ENCODE measurements at places on chromosomes 16 and 17. TPM values are rescaled to one million over a fixed set of nuclear protein-coding genes. Genes with fewer than 3 reads are reported as not detected.

DNA sequence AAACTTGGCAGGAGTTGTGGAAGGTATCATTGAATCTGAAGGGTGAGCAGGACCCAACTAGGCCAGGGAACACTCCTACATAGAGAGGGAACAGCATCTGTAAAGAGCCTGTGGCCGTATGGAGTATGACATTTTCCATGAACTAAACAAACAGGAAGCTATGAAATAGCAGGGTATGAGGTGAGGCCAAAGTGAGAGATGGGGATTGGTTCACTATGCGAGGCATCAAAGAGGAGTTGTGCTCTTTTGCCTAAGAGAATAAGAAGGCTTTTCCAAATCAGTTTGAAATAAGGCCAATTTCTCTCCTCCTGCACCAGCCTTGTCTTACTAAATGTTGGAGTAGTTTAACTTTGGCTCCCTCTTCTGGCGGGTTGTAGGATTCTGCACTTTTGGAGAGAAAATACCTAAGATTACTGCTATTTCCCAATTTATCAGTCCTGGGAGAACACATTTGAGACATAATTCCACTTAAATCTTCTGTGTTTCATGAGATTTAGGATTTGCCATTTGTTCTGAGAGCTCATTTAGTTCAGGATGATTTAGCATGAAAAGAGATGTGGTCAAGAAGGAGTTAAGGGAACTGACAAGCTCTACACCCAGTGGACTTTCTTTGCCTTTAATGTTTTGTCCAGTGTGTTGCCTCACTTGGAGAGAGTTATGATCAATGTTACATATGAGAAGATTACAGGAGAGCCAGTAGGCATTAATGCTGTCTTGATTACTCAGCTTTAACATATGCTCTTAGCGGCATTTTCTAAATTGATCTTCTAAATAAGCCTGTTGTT, 55.4 kb downstream of the TNRC6C start:
- peaks cover 15% of the 10 kb centered on the region for H3K36me3 ChIP-seq
- no peak overlapping the region for H3K4me3 ChIP-seq
- H3K4me1 ChIP-seq, result peaks cover 14% of the 10 kb centered on the region
- H3K27me3 ChIP-seq, result no peaks in the 10 kb centered on the region
- DNase-seq, result no peak

PYY gene
- not detected for total RNA-seq

DNA sequence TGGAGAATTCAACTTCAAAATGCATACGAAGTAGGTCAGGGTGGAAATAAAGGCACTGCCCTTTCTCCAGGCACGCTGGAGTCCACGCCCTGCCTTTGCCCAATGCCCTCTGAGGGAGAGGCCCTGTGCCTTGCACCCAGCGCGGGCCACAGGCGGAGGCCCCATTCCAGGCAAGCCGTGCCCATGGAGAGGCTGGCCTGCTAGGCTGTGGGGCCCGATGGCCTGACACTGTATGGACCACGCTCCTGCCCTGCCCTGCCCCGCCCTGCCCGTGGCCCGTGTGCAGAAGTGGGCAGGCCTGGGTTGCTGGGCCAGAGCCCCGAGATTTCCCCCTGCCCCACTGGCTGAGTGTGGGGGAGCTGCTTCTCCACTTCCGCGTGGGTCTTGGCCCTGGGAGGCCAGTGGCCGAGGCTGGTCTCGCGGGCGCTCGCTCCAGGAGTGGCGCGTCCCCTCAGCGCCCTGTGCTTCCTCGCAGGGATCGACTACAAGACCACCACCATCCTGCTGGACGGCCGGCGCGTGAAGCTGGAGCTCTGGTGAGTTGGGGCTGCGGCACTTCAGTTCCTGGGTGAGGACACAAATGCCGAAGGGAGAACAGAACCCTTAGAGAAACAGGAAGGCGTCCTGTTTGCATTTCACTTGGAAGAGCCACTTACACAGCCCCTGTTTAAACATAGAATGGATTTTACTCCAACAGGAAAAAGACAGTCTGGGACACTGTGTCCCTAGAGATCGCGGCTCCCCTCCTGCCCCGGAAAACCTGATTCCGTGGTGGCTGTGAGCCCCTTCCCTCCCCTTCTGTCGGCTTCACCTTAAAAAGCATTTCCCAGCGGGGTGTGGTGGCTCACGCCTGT, 13.8 kb upstream of the WFIKKN1 start:
- no peaks in the 10 kb centered on the region for H3K4me1 ChIP-seq
- peaks cover 34% of the 10 kb centered on the region for H3K36me3 ChIP-seq
- no peaks in the 10 kb centered on the region for H3K27me3 ChIP-seq
- H3K27ac ChIP-seq, result no peak overlapping the region
- DNase-seq, result no peak

- no peak overlapping the region for H3K27ac ChIP-seq
- H3K4me3 ChIP-seq, result no peak overlapping the region
- H3K36me3 ChIP-seq, result no peaks in the 10 kb centered on the region
- no peaks in the 10 kb centered on the region for H3K27me3 ChIP-seq
These were observed 386.6 kb downstream of the XYLT1 start for GRCh38 chr16:17084130-17084529.

DNA sequence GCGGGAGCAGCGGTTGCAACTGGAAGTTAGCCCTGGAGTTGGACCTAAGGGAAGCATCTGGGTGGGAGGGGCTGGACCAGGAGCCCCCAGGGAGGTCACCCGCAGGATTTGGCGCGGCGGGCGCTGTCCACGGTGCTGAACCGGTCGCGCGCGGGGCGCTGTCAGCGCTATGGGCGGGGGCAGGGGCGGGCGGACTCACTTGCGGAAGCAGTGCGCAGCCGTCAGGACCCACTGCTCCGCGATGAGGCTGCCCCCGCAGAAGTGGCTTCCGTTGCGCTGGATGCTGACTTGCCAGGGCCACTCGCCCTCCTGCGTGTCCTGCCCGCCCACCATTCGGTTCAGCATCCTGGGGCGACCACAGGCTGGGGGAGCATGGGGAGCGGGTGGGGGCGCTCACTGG, 4.5 kb downstream of the PRSS27 start:
- DNase-seq, result no peak
- H3K27ac ChIP-seq, result no peak overlapping the region
- H3K27me3 ChIP-seq, result peaks cover 3% of the 10 kb centered on the region
- H3K4me1 ChIP-seq, result peaks cover 23% of the 10 kb centered on the region
- H3K36me3 ChIP-seq, result no peaks in the 10 kb centered on the region
- no peak overlapping the region for H3K4me3 ChIP-seq

- peaks cover 19% of the 10 kb centered on the region for H3K4me1 ChIP-seq
- no peak overlapping the region for H3K4me3 ChIP-seq
- no peaks in the 10 kb centered on the region for H3K36me3 ChIP-seq
- no peak for DNase-seq
- no peaks in the 10 kb centered on the region for H3K27me3 ChIP-seq
- H3K27ac ChIP-seq, result peak overlapping the region; percentile 11
These were observed 12.3 kb downstream of the RFFL start for GRCh38 chr17:35051183-35051578.

ADGRG3 gene
- total RNA-seq, result 2.9 TPM

CLEC3A gene
- total RNA-seq, result not detected

DLX4 gene
- total RNA-seq, result not detected

DNA sequence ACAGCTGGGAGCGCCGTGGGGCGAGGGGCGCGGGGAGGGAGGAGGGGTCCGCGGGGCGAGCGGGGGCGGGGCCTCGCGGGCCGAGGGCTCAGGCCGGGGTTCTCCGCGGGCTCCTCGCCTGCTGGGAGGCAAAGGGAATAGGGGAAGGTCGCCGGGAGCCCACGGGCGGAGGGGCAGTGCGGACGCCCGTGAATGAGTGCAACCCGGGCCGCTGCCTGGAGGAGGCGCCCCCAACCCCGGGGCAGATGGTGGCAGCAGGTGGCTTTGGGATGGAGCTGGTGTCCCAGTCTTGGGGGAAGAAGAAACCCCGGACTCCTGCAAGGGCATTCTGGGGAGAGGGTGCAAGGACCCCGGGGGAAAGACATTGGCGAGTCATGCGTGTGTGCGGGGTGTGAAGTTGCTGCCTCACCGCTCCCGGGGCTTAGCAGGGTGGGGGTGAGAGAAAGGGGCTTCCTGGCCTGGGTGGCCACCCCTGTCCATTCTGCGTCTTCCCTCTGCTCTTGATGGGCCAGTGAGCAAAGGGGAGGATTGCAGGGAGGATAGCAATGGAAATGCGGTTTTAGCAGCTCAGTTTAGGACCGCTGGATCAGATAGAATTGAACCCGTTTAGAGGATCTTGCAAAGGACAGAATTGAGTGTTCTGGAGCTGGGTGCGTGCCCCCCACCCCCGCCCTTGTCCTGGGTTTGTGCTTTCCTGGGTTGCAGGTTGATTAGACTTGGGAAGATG, 526 bp downstream of the KIAA0513 start:
- no peak for DNase-seq
- H3K27ac ChIP-seq, result peak overlapping the region; percentile 95
- H3K27me3 ChIP-seq, result no peaks in the 10 kb centered on the region

GRCh38 chr17:21376759-21377690, 868 bp downstream of the KCNJ12 start:
- peaks cover 44% of the 10 kb centered on the region for H3K4me1 ChIP-seq
- H3K36me3 ChIP-seq, result no peaks in the 10 kb centered on the region
- DNase-seq, result no peak
- H3K4me3 ChIP-seq, result peak overlapping the region; percentile 54
- H3K27ac ChIP-seq, result no peak overlapping the region
- no peaks in the 10 kb centered on the region for H3K27me3 ChIP-seq

CACNG4 gene
- 12.5 TPM for total RNA-seq

- no peaks in the 10 kb centered on the region for H3K27me3 ChIP-seq
- H3K4me1 ChIP-seq, result peaks cover 23% of the 10 kb centered on the region
- H3K4me3 ChIP-seq, result no peak overlapping the region
- H3K36me3 ChIP-seq, result no peaks in the 10 kb centered on the region
- no peak overlapping the region for H3K27ac ChIP-seq
- DNase-seq, result no peak
These were observed 26.0 kb downstream of the NECAB2 start for GRCh38 chr16:83994087-83994486.

GRCh38 chr17:68456339-68457167, 743 bp downstream of the WIPI1 start:
- H3K4me1 ChIP-seq, result peaks cover 41% of the 10 kb centered on the region
- H3K27me3 ChIP-seq, result no peaks in the 10 kb centered on the region
- peak overlapping the region; percentile 96 for H3K27ac ChIP-seq

- DNase-seq, result no peak
- H3K36me3 ChIP-seq, result no peaks in the 10 kb centered on the region
- no peaks in the 10 kb centered on the region for H3K4me1 ChIP-seq
These were observed 12.9 kb downstream of the ITGAX start for GRCh38 chr16:31367853-31368252.

GRCh38 chr17:4856271-4856936, 23.3 kb downstream of the MINK1 start:
- peak overlapping the region; percentile 3 for H3K27ac ChIP-seq
- no peak for DNase-seq
- peaks cover 49% of the 10 kb centered on the region for H3K4me1 ChIP-seq
- peaks cover 7% of the 10 kb centered on the region for H3K36me3 ChIP-seq
- no peaks in the 10 kb centered on the region for H3K27me3 ChIP-seq

DNA sequence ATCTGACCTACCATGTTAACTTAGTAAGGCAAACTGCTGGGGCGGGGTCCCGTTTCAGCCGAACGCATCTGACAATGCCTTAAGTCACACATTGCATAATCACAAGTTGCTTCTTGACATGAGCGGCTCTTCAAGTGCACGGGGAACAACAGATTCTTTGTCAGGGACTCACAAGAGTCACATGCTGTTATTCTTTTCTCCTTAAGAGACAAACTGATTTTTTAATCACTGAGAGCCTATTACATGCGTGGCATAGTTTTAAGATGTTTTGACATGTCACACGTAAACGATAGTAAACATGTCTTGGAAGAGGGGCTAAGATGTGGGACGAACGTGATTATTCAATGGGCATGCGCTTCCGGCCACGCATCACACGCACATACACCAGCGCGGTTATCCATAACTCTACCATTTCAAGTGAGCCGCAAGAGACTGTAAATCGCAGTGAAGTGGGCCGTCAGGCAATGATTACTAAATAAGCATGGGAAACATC, 63.4 kb downstream of the ADCY9 start:
- peak overlapping the region; percentile 71 for H3K27ac ChIP-seq
- H3K27me3 ChIP-seq, result no peaks in the 10 kb centered on the region
- no peaks in the 10 kb centered on the region for H3K36me3 ChIP-seq
- DNase-seq, result no peak
- no peak overlapping the region for H3K4me3 ChIP-seq

ABCC12 gene
- total RNA-seq, result not detected

SNRNP25 gene
- total RNA-seq, result 33.6 TPM

DNA sequence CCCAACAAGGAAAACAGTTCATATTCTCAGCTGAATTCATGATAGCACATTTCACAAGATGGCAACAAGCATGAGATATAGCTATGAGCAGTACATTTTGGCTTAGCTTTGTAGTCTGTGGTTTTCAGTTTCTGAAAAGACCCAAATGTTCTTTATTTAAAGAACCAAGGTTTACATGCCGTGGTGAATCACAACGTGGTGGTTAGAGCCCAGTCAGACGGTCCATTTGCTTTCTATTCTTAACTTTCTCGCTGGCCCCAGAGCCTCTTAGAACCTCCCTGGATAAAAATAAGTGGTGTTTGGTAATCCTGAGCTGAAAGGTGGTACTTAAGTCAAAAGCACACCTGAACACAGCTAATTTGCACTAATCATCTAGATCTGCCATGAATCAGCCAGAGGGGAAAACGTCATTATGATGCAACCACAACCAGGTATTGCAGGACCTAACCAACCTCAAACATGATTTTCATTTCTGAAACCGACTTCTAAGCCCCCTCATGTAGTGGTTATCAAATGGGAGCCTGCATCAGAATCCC, 18.6 kb upstream of the HAPSTR1 start:
- no peaks in the 10 kb centered on the region for H3K36me3 ChIP-seq
- no peaks in the 10 kb centered on the region for H3K27me3 ChIP-seq
- H3K27ac ChIP-seq, result no peak overlapping the region
- no peak for DNase-seq
- H3K4me3 ChIP-seq, result no peak overlapping the region

- DNase-seq, result no peak
- H3K4me3 ChIP-seq, result no peak overlapping the region
- H3K27ac ChIP-seq, result no peak overlapping the region
- H3K27me3 ChIP-seq, result no peaks in the 10 kb centered on the region
These were observed 10.4 kb upstream of the NLRC3 start for GRCh38 chr16:3587547-3588110.

CD300E gene
- 0.83 TPM for total RNA-seq

DNA sequence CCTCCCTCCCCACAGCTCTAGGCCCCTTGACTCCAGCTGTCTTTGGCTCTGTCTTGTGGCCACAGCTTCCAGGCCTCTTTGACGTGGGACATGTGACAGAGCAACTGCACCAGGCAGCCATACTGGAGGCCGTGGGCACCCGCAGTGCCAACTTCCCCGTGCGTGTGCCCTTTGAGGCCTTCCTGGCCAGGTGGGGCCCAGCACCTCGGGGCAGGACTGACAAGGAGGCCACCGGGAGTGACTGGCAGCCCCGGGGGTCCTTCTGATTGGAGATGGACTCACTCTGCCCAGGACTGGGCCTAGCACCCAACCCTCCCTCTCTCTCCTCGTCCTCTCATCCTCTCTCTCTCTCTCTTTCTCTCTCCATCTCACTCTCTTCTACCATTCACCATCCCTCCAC, 15.5 kb downstream of the MYO15B start:
- H3K27me3 ChIP-seq, result no peaks in the 10 kb centered on the region
- no peak overlapping the region for H3K27ac ChIP-seq
- H3K4me1 ChIP-seq, result peaks cover 9% of the 10 kb centered on the region
- H3K4me3 ChIP-seq, result no peak overlapping the region
- no peak for DNase-seq

Measured in esophagus muscularis mucosa (tissue), 4 donors.